ENCODE measurements at places on chromosomes 4 and X.

- DNase-seq, result no peak
These were observed 21.2 kb upstream of the SYNPO2 start for GRCh38 chr4:118867311-118868067.

DNA sequence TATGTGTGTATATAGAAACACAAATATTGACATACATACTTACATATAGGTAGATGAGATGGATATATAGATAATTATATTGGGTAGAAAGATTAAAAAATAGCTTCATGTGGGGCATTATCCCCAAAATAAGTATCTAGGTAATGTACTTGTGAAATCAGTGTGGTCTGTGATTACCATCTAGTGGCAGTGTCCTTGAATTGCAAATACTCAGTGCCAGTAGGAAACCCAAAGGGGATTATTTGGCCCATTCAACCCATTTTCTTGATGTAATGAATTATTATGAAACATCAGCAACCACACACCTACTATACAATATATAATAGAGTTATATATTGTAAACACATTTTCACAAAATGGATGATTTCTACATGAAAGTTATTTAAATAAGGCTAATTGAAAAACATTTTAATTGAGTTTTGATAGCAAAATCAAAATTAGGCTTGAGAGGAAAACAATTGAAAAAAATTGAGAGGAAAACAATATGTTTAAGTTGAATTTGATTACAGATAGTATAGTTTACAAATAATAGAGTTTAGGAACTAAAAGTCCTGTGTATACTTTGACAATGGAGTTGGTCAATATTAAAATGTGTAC, 389.4 kb downstream of the GALNTL6 start:
- peak; percentile 14 for DNase-seq

- DNase-seq, result peak; percentile 31
These were observed 50.2 kb downstream of the LEF1 start for GRCh38 chr4:108118505-108118904.

GRCh38 chr4:41334182-41334581, 77.5 kb downstream of the UCHL1 start:
- DNase-seq, result no peak

DNA sequence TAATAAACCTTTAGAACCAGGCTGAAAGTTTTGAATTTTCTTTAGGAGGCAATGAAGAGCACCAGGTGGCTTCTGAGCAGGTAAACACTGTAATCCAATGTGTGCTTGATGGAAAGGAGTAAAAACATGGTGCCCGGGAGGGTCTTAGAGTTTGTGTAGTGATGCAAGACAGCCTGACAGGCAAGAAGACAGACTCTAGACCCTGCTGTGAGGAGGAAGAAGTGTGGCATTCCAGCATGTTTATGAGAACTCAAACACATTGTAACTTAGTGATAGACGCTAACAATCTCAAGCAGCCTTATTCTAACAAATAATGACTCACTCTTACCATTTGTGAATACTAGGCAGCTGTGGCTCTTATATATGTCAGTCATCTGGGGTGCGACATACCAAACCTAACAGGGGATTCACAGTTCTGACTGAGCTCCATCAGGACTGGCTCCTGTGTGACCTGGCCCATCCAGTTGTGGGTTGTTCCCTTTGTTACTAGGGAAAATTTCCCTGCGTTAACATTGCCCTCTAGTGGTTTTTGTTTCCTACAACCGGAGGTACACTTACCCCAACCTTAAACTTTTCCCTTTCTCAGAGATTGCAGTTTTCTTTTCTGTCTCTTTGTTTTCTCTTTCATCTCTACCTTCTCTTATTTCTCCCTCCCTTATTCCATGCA, 53.8 kb downstream of the VSIG4 start:
- peak; percentile 22 for DNase-seq

- no peak for DNase-seq
These were observed 20.6 kb downstream of the GAB1 start for GRCh38 chr4:143357161-143357845.

GRCh38 chrX:119605464-119606279, 552 bp downstream of the NKRF start:
- DNase-seq, result no peak
